Naive thymus-derived CD4-positive, alpha-beta T cell (primary cell): ENCODE measurements at places on chromosomes 5 and 9.

GRCh38 chr5:168978015-168978414 is 322.9 kb downstream of the SLIT3 start:
- no peak for DNase-seq

GRCh38 chr9:113664181-113664875 is 200.8 kb downstream of the RGS3 start:
- DNase-seq: no peak

- no peak for DNase-seq
These were observed 63.3 kb upstream of the GRAMD2B start for GRCh38 chr5:126359884-126360283.

DNA sequence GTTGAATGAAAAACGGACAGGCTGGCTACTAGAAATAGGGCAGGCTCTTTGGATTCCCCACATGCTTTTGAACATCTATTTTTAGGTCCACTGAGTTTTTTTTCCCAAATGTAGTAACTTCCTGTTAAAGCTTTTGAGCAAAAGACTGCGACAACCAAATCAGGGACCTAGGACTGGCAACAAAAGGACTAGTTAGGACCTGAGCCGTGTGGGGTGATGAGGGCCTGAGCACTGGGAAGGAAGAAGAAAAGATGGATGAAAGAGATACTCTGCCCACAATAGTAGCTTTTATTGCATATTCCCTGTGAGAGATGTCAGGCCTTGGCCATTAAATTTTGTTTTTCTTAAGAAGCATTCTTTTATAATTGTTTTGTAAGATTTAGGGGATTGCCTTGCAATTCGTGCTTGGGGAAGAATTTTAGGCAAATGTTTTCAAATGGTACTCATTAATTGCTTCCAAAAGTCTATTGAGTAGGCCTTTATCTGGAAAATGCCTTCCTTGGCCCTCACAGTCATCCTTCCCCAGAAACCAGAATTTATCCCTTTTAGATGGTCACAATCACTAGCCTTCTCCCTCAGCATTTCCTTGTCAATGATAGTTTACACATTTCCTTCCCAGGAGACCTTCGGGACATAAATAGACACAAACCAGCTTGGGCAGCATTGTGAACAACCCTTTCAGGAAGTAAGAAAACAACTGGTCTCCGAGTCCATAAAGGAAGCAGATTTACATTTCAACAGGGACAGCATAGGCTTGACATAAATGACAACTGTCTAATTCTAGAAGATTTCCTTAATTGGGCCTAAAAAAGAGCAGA is 166.5 kb downstream of the RMI1 start:
- DNase-seq: no peak

DNA sequence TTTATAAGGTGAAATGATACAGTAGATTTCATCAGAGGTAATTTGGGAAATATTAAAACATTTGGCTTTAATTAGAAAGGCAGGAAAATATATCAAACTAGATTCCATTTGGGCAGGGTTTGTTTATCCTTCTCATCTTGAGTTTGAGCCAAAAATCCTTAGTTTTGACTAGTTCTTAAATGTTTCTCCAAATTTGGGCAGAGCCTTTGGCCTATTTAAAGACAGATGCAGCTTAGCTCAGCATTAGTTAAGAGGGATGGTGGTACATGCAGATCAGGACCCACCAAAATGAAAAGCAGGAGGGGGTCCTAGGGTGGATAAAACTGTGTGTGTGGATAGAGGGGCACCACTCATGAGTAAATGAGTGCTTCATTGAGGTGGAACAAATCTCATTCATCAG is 20.3 kb upstream of the ARRDC3 start:
- no peak for DNase-seq

DNA sequence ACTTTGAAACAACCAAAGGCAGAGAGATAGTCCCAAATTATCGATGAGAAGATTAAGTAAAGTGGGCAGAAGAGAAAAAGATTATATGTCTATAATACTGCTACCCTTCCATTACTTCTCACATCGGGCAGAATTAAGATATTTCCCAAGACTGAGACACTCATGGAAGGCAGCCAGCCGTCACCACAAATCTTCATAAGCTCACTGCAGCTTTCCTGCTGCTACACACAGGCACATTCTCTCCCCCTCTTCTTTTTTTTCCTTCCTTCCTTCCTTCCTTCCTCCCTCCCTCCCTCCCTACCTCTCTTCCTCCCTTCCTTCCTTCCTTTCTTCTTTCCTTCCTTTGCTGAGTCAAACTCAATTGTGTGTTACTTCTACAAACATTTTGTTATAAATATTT is 58.7 kb upstream of the SPATA31C2 start:
- no peak for DNase-seq

DNA sequence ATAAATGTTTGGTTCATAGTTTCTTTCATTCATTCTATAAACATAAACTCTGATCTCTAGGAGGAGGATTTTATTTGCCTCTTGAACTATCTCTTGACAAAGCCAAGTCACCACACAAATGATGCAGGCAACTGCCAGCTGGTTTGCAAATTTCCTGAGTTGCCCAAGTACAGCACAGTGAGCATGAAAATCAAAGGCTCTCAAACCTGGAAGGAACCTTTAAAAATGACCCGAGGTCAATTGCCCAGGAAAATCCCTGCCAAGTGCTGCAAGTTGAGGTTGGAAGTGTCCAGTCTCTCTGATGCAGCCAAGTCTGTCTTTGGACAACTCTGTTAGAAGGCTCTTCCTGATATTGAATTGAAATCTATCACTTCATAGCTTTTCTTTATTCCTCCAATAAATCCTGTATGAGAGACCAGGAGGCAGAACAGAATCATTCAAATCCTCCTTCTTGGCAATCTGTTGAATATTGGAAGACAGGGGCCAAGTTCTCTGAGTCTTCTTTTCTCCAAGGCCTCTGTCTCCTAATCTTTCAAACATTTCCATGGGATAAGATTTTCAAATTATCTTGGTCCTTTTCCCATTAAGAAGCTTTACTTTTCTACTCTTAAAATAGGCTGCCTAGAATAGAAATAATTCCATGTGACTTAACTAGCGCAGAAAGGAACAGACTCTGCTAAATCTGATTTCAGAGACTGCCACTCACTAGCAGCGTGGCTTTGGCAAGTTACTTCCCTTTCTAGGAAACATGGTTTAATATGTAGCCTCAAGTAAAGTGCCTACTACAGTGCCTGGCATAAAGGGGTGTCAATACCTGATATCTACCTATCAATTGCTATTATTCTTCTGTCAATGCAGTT is 159.2 kb downstream of the SNX18 start:
- DNase-seq: no peak

- DNase-seq: no peak
These were observed 81.5 kb downstream of the RGS3 start for GRCh38 chr9:113545068-113545467.

- no peak for DNase-seq
These were observed 22.3 kb downstream of the NCS1 start for GRCh38 chr9:130194378-130194932.

GRCh38 chr5:25405850-25406249 is 761.1 kb upstream of the CDH10 start:
- no peak for DNase-seq

- no peak for DNase-seq
These were observed 30.9 kb downstream of the PDE6A start for GRCh38 chr5:149913436-149914419.

GRCh38 chr9:2966565-2967300 is 122.8 kb upstream of the PUM3 start:
- no peak for DNase-seq

DNA sequence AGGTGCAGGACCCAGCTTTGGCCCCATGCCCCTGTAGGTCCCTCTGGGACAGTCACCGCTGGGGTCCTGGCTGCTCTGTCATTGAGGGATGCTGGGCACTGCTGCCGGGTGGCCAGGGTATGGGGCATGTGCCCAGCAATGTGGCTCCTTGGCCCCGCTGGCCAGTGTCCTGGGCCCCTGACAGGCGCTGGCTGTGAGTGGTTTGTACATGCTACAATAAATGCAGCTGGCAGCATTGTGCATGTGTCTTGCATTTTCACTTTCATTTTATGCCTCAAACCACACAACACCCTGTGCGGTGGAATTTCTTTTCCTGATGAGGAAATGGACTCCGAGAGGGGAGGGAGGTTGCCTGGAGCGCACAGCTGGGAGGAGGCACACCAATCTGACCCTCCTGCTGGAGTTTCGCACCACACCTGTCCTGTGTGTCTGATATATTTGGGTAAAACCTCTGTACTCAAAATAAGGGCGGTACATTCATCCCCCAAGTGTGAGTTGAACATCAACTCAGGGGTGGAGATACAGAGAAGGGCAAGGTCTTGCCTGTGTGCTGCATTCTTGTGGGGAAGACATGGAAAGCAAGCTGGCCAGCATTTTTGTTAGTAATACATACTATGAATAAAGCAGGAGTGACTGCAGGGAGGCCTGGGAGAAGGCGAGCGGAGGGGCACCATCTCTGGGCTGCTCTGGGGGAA is 11.7 kb downstream of the TSPAN17 start:
- DNase-seq: no peak
